AG09319 (cell line): ENCODE measurements at places on chromosomes 11 and 22.

- no peak for DNase-seq
Measured at GRCh38 chr11:12454782-12455181, 77.4 kb downstream of the PARVA start.

DNA sequence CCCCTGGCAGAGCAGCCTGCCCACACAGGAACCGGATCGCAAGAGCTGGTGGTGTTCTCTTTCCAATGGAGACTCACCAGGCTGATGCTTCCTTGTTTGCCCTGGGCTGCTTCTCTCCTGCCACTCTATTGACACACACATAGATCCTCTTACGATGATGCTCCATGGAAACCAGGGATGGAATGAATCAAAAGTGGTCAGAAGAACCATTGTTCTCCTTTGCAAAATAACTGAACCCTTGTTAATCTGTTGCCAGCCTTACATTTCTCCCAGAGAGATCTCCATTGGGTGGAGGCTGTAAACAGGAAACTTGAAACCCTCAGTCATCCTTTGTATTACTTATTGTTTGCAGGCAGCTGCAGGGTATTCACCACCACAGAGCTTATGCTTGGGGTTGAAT, 24.6 kb upstream of the LDLRAD3 start:
- DNase-seq, result no peak

GRCh38 chr11:70742553-70743291, 344.4 kb downstream of the CTTN start:
- DNase-seq, result no peak

DNA sequence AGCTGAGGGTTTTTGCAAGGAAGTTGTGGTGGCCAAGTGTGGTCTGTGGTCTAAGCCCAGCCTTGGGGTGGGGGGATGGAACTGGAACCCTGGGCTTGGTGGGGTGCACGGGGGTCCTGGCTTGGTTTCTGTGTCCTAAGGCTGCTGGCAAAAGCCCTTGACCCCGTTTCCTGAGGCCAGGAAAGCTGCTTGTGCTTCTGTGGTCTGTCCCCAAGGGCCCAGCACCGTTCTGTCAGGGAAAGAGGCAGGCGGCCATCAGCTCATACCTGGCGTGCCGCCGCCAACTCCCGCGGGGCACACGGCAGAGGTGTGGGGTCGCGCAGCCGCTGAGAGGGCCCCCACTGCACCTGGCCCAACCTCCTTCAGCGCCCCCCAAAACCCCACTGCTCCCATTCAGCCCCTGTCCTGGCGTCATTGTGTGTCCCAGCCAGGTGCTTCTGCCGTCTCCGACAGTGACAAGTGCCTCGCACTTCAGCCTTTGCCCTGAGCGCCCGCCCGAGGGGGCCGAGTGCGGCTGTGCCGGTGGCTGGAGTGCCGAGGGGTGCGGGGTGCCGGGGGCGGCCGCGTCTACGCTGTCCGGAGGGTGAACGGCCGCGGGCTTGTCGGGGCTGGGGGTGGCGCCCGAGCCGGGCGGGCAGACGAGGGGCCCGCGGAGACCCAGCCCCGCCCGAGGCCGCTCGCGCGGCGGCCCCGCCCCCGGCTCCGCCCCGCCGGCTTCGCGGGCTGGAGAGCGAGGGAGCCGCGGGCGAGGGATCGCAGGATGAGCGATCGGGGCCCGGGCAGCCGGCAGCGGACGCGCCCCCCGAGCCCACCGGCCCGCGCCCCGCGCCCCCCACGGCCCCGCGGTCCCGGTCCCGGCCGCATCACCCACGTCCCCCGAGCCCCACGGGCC, at the start of gene CNIH2:
Gene CNIH2, plus strand, starts transcription at position 705 of the 892 bp plus-strand sequence. CDS start 282 bp downstream, outside the sequence.
- no peak for DNase-seq

DNA sequence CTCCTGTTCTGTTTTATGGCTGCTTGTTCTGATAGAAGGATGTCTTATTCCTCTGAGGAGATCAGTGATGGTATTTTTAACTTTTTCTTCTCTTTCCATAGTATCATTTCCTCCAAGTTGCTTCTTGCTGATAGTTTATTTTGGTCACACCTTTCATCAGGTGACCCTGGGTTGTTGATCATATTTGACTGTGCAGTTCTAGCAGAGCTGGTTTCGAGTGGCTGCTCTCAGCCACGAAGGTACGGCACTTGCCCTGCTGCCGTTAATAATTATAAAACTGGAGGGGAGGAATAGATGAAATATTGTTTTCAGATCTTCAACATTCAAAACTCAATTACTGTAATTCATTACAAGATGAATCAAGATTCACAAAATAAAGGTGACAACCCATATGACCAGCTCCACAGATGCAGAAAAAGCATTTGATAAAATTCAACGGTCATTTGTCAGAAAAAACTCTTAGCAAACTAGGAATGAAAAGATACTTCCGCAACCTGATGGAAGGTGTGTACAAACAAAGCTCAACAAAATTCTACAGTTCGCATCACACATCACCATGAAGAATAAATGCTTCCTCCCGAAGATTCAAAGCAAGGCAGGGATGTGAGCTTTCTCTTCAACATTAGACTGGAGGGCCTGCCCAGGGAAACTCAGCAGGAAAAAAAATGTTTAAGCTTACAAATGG, 59.2 kb upstream of the RTL6 start:
- DNase-seq, result no peak

GRCh38 chr22:45860201-45860600, 116.8 kb downstream of the WNT7B start:
- DNase-seq, result no peak

DNA sequence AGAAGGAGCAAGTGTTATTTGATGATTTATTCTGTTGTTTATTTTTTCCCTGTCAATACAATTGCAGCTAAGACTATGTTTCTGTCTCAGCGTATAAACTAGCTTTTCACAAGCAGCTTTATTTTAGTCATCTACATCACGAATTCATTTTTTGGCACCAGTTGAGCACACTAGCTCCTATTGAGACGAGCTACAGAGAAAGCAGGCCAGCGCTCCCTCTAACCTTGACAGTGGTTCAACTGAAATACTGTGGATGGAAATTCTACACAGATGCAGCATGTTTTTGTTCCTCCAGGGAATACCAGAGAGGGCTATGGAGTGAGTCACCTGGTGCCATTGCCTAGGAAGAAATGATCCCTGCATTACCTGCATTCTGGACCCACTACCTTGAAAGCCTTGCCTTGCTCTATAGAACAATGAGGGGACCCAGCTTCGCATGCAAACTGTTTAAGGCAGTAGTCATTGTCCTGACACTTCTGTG, 108.2 kb upstream of the ARHGAP42 start:
- DNase-seq, result no peak

DNA sequence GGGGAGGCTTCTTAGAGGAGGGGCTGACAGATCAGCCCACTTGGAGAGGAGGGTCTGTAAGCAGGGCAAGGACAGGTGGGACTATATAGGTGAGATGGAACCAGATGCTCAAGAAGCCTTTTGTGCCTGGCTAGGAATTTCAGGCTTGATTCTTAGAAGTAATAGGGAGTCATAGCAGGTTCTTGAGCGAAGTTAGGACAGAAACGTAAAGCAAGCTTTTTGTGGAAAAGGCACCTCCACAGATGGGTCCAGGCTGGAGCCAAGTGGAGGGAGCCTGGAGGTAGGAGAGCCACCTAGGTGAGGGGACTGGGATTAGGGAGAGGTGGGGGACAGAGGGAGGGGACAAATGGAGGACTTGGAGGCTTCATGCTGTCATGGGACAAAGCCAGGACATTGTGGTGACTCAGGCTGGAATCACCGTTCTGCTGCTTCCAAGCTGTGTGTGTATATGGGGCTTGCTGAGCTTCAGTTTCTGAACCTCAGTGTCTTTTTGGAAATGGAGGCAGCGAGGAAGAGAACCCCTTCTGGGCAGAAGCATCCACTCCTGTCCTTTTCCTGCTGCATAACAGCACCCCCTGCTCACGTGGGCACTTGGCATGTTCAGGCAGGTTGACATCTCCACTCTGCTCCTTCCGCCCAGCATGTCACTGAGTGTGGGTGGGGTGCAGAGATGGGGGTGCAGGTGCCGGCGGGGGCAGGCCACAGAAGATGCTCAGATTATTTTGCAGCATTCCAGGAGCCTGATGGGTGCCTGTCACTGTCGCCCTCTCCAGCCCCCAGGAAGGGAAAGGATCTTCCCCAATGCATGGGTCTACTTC, 58.0 kb downstream of the MCM5 start:
- no peak for DNase-seq

DNA sequence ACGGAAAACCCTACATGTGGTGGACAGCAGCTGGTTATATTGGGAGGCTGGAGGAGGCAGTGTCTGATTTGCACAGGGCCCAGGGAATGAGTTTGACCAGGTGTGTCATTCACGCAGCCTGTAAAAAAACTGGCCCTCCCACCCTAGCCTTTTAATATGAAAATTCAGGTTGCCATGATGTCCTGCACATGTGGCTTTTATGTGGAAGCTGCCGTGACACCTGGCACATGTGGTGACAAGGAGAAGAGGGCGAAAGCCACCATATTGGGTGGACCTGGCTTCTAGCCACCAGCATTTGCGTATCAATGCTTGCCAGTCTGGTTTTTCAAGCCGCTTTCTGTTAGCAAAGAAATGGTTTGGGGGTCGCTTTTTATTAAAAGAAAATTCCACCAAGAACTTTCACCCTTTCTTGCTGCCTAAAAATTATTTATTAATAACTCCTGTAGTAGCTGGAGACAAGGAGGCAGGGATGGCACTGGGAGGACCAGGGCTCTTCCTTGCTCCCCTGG, 43.4 kb downstream of the ZNF280B start:
- DNase-seq, result no peak

DNA sequence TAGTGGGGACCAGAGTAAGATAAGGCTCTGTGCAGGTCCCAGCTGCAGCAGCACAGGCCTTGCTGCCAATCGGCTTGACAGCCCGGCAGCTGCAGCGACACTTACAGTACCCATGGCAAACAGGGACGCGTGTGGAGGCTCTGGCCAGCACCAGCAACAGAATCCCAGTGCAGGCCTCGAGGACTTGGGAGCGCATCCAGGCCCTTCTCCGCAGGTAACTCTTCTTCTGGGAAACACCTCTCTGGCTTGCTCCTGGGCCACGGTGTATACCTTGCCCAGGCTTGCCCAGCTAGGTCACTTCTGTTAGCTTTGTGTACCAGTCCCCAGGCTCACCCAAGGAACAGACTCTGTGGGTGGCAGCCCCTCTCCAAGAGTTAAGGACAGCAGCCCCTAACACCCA, 126.7 kb downstream of the CTTN start:
- no peak for DNase-seq

GRCh38 chr11:89321401-89321800, 143.7 kb downstream of the TYR start:
- no peak for DNase-seq

DNA sequence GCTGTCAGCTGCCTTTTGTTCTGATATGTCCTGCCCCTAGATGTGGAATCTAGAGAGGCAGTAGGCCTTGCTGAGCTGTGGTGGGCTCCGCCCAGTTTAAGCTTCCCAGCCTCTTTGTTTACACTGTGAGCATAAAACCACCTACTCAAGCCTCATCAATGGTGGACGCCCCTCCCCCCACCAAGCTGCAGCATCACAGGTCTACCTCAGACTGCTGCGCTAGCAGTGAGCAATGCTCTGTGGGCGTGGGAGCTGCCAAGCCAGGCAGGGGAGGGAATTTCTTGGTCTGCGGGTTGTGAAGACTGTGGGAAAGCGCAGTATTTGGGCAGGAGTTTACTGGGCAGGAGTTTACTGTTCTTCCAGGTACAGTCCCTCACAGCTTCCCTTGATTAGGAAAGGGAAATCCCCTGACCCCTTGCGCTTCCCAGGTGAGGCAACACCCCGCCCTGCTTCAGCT, 98.5 kb downstream of the SMCO4 start:
- no peak for DNase-seq

GRCh38 chr22:24289741-24290163, 19.1 kb downstream of the SPECC1L start:
- no peak for DNase-seq

DNA sequence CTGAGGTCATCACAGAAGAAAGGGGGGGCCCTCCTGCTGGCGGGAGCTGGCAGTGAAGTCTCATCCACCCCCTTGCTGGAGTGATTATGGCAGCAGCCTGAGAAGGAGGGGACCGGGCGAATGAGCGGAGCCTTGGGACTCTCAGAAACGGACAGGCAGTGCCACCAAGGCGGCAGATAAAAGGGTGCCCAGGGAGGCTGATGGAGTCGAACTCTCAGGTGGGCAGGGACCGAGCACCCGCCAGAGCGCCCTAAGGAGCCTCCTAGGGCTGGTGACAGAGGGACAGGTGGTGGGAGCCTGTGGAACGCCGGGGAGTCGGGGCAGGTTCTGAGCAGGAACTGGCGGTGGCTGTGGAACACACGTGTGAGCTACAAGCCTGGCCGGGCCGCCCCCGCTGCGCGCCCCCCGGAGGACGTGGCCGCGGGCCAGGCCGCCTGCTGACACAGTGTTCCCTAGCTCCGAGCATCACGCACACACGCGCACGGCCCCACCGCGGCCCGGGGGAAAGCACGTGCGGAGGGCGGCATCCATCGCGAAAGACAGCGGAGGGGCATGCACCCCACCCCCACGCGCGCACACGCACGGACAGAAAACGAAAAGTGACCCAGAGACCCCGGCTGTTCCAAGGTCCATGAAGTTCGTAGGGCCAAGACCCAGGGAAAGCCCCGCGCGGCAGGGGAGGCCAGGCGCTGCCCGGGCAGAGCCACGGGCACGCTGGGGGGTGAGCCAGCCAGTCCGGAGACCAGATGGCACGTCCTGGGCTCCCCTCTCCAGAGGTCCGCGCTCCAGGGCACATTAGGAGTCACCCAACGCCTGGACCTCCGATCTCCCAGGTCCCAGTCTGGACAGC, 1.0 kb downstream of the VWCE start:
- no peak for DNase-seq

DNA sequence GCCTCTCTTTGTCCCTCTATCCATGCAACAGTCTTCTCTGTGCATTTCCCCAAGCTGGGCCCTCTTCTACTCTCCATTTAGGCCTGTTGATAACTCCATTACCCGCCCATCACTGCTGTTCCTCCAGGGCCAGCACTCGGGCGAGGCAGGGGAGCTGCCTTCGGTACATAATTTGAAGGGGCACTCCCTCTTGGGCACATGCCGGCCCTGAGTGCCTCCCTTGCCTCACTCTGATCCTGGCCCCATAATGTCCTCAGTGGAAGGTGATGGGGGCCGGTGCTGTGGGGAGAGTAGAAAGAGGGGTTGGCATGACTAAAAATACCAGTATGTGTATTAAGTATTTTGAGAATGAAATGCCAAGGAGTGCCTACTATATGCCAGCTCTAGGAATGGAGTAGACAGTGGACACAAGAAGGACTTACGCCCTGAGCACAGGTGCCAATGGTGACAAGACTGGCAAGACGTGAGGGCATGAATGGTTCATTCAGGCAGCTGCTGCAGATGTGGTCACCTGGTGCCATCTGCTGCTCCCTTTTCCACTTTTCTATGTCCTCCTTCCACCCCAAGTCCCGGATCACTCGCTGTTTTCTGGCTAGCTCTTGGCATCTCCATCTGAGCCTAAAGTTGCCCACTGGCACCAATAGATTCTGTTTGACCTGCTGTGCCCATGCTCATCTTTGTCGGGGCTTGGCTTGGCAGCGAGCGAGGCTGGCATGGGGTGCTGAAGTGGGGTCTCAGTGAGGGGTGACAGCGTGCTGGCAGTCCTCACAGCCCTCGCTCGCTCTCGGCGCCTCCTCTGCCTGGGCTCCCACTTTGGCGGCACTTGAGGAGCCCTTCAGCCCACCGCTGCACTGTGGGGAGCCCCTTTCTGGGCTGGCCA, 22.6 kb downstream of the TMEM218 start:
- DNase-seq, result no peak

- DNase-seq, result no peak
Measured at GRCh38 chr11:102604875-102605274, 20.3 kb downstream of the MMP20 start.

GRCh38 chr11:43515090-43515489, 156.4 kb downstream of the TTC17 start:
- DNase-seq, result no peak
